ENCODE measurements at places on chromosomes 7 and 10.

DNA sequence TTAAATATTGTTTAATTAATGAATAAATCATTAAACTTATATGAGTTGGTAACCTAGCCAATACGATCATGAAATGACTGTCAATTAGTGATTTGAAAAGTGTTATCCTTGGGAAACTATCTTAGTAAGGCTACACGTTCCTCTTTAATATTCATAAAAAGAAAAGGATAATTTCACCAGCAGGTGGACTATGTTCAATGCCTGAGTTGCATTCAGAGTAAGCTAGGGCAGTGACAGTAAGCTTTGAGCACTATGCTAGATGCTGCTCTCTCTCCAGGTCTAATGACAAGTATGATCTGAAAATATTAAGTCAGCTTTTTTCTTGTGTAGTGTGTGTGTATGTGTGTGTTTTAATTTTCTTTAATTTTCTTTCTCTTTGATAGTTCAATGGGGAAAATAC, 486.3 kb upstream of the PCDH15 start:
- DNase-seq: no peak

GRCh38 chr7:33687625-33688024, 217.7 kb upstream of the BMPER start:
- DNase-seq: no peak

- no peak for DNase-seq
These were observed 39.9 kb downstream of the ABCB4 start for GRCh38 chr7:87435546-87435945.

DNA sequence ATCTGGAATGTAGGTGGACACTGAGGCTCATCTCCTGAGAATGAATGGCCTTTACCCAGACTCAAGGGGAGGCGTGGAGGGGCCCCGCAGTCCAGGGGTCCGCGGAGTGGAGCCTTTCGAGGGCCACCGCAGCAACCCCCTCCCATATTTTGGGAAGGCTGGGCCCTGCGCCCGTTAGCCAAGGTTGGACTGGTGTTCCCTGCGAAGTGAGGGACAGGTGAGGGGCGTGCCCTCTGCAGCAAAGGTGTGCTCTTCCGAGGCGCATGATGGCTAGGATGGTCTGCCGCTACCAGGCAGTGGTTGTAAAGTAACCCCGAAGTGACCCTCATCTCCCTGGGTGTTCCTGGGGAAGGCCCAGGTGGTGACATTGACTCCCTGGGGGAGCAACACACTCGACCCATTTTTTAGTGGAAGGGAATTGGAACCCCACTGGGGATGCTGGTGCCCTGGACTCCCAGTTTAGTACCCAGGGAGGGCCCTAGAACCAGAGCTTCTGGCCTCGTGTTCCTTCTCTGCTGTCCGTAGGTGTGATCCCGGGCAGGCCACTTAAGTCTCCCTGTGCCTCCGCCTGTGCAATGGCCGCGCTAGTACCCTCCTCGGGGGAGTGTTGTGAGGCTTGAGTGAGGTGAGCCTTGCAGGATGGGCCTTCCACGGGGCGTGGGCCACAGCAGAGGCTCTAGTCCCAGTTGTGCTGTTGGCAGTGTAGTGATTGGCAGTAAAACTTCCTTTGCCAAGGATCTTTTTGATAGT, 779 bp downstream of the FAM241B start:
- DNase-seq: no peak

DNA sequence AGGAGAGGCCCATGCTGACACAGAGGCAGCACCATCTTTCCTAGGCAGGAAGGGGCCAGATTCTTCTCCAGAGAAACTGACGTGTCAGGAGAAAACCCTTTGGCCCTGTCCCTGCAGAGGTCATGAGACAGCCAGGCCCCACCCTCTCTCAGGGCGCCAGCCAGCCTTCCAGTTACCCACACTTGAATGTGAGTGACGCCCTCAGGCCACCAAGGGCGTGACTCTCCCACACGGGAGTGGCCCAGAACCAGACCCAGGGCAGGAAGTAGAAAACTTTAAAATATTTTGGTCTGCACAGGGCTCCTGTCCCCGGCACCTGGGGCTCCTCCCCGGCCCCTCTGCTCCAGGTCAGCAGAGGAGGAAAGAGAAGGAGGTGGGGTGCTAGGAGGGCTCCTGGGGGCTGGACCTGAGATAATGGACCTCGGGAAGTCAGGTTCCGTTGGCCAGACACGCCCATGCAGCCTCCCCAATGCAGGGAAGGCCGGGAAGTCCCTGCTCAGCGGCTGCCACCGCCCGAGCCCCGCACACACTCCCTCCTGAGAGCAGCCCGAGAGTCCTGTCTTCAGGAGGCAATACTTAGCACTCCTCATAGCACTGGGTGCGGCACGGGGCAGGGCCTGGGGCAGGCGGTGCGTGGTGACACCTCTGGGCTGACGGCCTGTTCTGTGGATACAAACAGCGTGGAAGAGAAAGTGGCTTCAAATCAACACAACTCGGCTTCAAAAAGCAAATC, 67.0 kb upstream of the CFAP46 start:
- no peak for DNase-seq

DNA sequence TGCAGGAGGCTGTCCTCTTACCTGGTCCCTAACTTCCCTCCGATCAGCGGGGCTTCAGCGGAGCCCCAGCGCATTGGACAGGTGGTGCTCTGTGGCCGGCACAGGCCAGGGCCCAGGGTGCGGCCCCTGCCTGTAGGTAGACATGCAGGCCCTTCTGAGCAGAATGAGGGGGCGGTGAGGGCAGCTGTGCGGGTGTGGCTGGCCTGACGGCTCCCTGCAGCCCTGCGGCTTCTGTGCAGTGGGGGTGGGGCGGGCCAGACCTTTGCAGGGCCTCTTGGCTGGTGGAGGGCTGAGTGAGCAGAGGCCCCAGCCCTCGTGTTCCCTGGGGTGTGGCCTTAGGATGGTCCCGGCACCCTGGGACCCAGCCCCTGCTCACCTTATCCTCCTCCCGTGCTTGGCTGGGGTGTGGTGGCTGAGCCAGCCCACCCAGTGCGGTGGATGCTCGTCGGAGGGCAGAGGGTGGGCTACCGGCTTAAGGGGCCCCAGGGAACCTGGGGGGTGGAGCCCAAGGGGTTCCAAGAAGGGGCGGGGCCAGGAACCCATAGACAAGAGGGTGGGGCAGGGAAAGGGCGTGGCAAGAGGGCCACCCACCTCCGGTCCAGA, 175.2 kb upstream of the TNRC18 start:
- DNase-seq: no peak

GRCh38 chr7:77794000-77794399, 4.2 kb downstream of the TMEM60 start:
- DNase-seq: no peak

- peak; percentile 48 for DNase-seq
These were observed at the start of gene IGFBP3 for GRCh38 chr7:45920502-45921380. Gene IGFBP3, minus strand, starts transcription at chr7:45921272. Its CDS starts 132 bp downstream, at chr7:45921140.

Data from HEK293T (cell line).